Hair follicular keratinocyte (primary cell): ENCODE measurements at places on chromosomes 1 and 21. TPM values are rescaled to one million over a fixed set of nuclear protein-coding genes. Genes with fewer than 3 reads are reported as not detected.

SERPINC1 gene
- total RNA-seq = not detected in 2 replicates

CNN3 gene
- total RNA-seq = 82.4 and 92.7 TPM in 2 replicates

SSU72 gene
- total RNA-seq = 130 and 156 TPM in 2 replicates

IFNGR2 gene
- total RNA-seq = 99.9 and 182 TPM in 2 replicates

CELA3B gene
- not detected in 2 replicates for total RNA-seq

TMED5 gene
- total RNA-seq = 39.3 and 47.6 TPM in 2 replicates

ANXA9 gene
- total RNA-seq = 0.31 and 0.61 TPM in 2 replicates

GPR37L1 gene
- not detected in 2 replicates for total RNA-seq

KLHDC9 gene
- total RNA-seq = 0.68 and 2.7 TPM in 2 replicates

F5 gene
- not detected in 2 replicates for total RNA-seq

DFFB gene
- total RNA-seq = 5.6 and 6.4 TPM in 2 replicates

TTLL10 gene
- not detected in 2 replicates for total RNA-seq

PPIAL4G gene
- not detected in 2 replicates for total RNA-seq

KRTAP19-3 gene
- total RNA-seq = not detected in 2 replicates

DBT gene
- total RNA-seq = 4.0 and 5.9 TPM in 2 replicates

ZNF593OS gene
- total RNA-seq = not detected in 2 replicates

XCL1 gene
- not detected in 2 replicates for total RNA-seq
